Sciatic nerve (tissue), 2 donors: ENCODE measurements at places on chromosomes 5 and 9. TPM values are rescaled to one million over a fixed set of nuclear protein-coding genes. Genes with fewer than 3 reads are reported as not detected.

DNA sequence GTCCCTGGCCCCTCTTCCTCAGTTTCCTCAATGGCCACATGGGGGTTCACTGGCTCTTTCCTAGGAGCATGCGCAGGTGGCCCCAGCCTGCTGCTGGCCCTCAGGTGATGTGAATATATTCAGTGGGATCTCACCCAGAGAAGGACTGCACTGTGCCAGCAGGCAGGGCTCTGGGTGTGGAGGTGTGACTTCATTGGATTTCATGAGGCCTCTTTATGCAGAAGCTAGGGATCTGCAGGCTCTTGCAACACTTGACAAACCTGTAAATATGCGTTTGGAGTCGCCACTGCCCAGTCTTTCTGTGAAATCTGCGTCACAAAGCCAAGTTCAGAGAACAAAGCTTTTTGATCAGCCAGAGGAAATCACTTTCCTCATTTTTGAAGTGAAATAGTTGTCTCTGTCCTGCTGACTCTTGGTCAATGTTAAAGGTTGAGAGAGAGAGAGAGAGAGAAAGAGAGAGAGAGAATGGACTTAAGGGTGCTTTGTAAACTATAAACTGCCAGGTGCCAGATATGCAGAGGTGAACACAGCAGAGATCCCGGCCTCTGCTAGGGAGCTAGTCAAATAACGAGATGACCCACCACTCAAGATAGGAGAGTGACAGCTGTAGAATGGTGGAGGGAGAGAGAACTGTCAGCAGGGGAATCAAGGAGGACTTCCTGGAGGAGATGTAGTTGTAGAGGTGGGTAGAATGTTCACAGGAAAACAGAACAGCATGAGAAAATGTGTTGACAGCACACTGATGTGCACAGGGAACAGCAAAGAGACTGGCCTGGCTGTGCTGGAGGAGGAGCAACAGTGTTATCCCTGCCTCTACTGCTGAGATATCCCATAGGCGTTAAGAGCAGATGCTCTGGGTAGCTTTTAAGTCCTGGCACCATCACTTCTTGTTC is 167.0 kb upstream of the ZNF618 start:
- DNase-seq = peak; percentile 25

DNA sequence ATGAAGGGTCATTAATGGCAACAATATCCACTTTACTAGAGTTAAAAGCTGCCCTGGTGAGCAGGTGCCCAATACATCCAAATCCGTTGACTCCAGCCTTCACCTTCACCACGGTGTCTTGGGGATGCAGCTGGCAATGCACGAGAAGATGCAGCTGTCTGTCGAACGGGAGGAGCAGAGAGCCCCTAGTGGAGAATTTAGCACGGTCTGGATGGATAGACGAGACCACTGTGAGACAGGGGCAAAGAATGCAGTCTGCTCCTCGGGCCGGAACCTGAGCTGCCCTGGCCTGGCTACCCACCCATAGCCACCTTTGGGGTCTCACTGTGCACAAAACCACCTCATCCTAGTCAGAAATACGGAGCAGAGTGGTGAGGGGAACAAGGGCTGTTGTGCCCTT is 35.1 kb downstream of the ADRA1B start:
- no peak for DNase-seq

- no peak for DNase-seq
Measured at GRCh38 chr5:81486711-81487110, 92.8 kb upstream of the ACOT12 start.

DNA sequence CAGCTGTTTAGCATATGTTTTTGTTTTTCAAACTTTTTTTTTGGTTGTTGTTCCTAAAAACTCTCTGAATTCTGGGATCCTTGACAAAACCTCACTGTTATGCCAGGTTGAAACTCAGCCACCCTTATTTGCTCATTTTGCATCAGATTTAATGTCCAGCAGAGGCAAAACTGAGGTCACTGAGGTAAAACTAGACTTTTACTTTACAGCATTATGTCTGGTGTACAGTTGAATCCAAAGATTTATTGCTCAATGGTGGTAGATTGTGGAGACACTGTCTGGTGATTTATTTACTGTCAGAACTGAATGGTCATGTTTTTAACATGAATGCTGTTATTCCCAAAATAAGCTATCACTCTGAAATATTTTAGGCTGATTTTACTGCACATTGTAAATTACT is 87.9 kb downstream of the FBXL7 start:
- DNase-seq = no peak

- DNase-seq = no peak
Measured at GRCh38 chr9:9117866-9118265, 1318.3 kb upstream of the DMAC1 start.

Gene EXOSC2
- total RNA-seq = 27.2 TPM

Gene TMEM171
- total RNA-seq = 1.0 TPM

Gene PTPN3
- total RNA-seq = 1.0 TPM

Gene SPATA31D4
- total RNA-seq = not detected

Gene GARNL3
- total RNA-seq = 33.7 TPM

Gene PCDHA3
- 0.71 TPM for total RNA-seq

Gene SLC34A3
- not detected for total RNA-seq

Gene PLPP7
- 8.6 TPM for total RNA-seq

Gene IL4
- total RNA-seq = not detected
